OCI-LY7 (cell line): ENCODE measurements at places on chromosomes 5 and 9. TPM values are rescaled to one million over a fixed set of nuclear protein-coding genes. Genes with fewer than 3 reads are reported as not detected.

STKLD1 gene
- 0.81 and 1.4 TPM in 2 replicates for total RNA-seq

SNCAIP gene
- not detected in 2 replicates for total RNA-seq

ALDH7A1 gene
- not detected in 2 replicates for total RNA-seq

SLC12A2 gene
- 25.5 and 36.5 TPM in 2 replicates for total RNA-seq

TAF11L11 gene
- not detected in 2 replicates for total RNA-seq

PLAC8L1 gene
- 1.7 and 2.1 TPM in 2 replicates for total RNA-seq

C6 gene
- not detected in 2 replicates for total RNA-seq

DNAI1 gene
- 0.55 and 0.97 TPM in 2 replicates for total RNA-seq

WNT8A gene
- total RNA-seq = not detected in 2 replicates
